Left cardiac atrium (tissue), 4 donors: ENCODE measurements at places on chromosomes 5 and 9.

DNA sequence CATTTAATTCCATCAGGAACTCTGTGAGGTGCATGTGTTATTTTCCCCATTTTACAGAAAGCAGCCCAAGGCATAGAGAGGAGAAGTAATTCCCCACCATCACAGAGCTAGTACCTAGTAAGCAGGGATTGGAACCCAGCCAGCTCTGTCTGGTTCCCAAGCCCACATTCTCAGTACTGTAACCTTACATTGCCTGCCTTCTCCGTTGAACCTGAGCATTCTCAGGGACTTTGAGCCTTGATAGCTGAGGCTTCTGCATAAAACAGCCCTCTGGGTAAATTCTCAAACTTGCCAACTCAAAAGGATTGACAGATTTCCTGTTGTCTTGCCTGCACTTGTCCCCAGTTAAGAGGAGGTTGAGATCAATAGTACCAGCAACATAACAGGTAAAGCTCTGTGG lies 9.2 kb upstream of the GLE1 start:
- DNase-seq = no peak

- DNase-seq = no peak
Measured at GRCh38 chr5:82376307-82376706, 98.2 kb upstream of the RPS23 start.

- DNase-seq = no peak
Measured at GRCh38 chr5:149893403-149893931, 51.1 kb downstream of the PDE6A start.

DNA sequence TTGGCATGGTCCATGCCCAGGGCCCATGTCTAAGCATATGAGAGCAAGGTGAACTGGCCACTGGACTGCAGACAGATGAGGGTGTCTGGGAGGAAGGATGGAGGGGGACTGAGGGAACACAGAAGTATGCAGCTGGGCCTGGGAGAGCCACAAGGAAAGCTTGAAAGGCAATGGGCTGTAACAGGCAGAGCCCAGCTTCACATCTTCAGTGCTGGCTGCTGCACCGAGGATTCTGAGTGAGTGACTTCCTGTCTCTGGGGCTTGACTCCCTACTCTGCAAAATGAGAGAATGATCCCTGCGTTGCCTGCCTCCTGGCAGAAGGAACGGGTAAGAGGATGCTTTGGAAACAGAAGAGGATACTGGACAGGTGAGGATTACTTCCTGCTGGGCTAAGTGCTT lies 29.0 kb downstream of the COL15A1 start:
- DNase-seq = no peak

DNA sequence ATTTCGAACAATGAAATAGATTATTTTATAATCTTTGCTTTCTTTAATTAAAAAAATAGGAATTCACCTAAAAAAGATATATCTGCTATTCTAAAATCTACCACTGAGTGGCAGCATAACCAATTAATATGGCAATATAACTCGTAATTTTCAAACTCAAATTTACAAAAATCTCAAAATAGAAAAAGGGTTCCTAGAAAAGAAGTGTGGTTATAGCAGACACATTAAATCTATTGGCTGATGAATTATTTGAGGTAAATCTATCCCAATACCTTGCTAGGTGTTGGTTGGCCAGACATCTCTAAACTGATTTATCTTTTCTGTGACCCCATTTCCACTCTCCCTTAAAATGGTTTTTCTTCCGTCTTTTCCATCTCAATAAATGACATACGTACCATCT lies 30.2 kb upstream of the NRG2 start:
- DNase-seq = no peak

DNA sequence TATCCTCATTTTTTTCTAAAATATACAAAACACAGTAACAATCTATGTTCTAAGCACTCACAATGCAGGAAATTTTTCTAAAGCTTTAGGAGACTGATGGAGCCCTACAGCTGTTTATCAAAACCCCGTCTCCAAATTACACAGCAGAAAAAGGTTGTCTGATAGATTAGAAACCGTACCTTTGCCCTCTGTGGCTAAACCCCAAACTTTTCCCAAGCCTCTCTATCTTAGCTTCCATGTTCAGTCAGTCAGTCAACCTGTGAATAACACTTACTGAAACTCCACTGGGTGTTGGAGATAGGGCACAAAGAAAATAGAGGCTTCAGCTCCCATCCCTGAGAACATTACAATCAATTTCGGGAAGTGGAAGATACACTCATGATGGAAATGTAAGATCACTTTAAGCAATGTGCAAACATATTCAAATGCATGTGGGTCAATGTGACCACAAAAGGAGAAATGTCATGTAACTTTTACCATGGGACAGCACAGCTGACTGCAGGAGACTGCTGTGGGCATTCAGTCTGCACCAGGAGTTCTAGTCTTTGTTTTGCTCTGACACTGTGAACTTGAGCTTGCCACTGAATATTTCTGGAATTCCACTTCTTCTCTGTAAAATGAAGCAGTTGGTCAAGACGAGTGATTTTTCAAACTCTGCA lies 279.5 kb upstream of the PIK3R1 start:
- no peak for DNase-seq

DNA sequence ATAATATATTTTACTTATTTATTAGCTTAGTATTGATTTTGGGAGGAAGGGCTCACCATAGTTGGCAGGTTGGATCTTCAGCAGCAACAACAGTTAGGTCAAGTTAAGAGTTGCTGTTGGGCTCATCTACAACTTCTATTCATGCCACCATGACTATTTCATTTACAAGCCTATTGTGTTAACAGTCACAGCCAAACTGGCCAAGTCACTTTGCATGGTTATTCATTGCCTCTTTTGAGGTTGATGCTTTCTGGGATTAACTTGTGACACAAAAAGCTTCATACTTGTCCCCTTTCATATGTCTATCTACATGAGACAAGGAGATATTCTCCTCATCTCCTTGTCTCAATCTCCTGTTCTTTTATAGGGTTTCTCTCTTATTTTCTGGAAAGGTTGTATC lies 98.3 kb downstream of the WDR70 start:
- no peak for DNase-seq

DNA sequence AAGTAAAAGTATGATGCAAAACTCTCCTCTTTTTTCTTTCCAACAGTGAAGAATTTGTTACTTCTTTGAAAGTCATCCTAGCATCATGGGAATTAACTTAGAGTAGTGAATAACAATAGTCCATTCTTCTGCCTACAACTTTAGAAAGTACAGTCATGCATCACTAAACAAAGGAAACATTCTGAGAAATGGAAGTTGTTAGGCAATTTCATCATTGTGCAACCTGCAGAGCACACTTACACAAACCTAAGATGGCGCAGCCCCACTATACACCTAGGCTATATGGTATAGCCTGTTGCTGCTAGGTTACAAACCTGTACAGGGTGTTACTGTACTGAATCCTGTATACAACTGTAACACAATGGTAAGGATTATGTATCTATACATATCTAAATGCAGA lies 1209.3 kb upstream of the C9orf72 start:
- no peak for DNase-seq

- no peak for DNase-seq
Measured at GRCh38 chr9:134811079-134811672, 69.4 kb upstream of the FCN2 start.

DNA sequence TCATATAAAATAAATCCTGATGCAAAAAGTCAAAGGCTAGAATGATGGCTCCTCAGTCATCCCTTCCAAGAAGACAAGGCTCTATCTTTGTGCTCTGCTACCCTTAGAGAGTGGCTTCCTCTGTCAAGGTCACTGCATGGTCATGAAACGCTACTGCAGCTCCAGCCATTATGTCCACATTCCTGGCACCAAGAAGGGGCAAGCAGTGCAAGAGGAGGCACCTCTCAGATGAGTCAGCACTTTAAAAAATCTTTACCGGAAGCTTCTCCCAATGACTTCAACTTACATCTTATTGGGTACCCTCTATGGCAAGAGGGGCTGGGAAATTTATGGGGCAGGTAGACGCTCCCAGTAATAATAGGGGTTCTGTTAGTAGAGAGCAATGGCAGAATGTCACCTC lies 129.5 kb upstream of the CPEB4 start:
- DNase-seq = no peak

DNA sequence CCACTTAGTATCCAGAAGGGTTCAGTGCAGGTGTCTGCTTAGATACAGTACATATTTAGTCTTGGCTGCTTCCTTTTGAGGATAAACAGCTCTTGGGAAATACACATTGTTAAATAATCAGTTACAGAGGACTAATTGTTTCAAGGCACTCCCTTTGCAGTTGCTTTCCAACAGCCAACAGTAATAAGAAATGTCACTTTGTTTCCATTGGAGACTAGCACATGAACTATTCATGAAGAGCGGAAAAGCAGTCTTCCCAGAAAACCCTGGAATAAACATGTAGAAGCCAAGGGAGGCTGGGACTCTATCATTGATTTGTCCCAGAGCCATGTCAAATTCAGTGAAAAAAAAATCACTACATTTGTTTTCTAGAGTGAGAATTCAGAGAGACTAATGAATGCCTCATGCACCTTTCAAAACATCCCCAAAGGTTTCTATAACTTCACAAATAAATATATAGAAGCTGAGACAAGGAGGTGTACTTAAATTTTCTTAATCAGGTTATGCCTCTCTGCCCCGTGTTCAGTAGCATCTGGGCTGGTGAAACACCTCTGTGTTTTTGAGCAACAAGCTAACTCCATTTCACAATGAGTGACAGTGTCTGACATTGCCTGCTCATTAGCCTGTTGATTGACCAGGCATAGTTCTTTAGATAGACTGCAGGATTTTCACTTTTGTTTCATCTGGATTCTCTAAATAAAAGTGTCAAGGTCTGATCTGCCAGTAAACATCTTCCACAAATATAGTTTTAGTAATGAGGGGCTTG lies 271.5 kb downstream of the ARRDC3 start:
- DNase-seq = no peak
